Occipital lobe (tissue), 3 donors: ENCODE measurements at places on chromosomes 1 and 21.

DNA sequence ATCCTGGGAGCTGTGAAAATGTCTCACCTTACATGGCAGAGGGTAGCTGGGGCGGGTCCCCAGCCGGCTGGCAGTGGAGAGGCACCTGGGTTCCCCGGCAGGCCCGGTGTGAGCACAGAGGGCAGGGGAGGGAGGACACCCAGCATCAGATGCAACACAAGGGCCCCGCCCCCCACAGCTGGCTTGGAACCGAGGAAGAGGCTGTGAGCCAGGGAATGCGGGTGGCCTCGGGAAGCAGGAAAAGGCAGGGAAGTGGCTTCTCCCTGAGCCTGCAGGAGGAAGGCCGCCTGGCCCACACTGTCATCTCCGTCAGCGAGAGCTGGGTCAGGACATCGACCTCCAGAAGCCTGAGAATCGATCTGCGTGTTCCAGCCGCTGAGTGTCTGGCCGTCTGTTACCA, 87.3 kb downstream of the SIK1 start:
- DNase-seq: no peak

- no peak for DNase-seq
Measured at GRCh38 chr1:161180639-161181038, 3.3 kb upstream of the B4GALT3 start.

DNA sequence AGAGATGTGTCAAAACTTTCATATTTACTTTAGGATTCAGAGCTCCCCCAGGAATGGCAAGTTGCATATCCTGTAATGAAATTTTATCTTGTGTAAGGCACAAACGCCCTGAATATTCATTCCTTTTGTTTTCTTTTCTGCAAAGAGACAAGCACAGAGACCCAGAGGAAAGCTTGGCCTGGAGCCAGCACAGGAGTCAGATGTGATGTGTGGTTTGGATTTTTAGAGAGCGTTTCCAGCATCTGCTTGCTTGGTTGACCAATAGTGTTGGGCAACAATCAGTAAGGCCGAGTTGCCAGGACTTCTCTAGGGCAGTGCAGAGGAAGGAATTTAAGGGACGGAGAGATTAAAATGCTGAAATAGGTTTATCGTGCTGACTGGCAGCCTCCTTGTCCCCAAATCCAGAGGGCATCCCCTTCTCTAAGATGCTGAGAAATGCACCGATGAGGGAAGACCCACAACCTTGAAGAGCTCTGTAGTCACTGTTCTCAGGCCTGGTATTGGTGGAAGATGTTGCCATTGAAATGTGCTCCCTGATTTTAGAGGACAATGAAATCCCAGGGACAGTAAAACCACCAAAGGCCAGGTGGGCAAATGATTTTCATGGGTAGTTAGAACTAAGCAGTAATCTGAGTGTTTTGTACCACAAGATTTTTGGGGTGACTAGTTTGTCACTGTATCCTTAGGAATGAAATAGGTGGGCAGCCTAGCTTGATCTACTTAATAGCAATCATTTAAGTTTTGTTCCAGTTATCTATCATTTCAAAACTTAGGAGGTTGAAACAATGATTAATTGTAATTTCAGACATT, 37.9 kb upstream of the RHOU start:
- DNase-seq: peak; percentile 1

GRCh38 chr1:15797614-15798390, 9.6 kb downstream of the UQCRHL start:
- no peak for DNase-seq

DNA sequence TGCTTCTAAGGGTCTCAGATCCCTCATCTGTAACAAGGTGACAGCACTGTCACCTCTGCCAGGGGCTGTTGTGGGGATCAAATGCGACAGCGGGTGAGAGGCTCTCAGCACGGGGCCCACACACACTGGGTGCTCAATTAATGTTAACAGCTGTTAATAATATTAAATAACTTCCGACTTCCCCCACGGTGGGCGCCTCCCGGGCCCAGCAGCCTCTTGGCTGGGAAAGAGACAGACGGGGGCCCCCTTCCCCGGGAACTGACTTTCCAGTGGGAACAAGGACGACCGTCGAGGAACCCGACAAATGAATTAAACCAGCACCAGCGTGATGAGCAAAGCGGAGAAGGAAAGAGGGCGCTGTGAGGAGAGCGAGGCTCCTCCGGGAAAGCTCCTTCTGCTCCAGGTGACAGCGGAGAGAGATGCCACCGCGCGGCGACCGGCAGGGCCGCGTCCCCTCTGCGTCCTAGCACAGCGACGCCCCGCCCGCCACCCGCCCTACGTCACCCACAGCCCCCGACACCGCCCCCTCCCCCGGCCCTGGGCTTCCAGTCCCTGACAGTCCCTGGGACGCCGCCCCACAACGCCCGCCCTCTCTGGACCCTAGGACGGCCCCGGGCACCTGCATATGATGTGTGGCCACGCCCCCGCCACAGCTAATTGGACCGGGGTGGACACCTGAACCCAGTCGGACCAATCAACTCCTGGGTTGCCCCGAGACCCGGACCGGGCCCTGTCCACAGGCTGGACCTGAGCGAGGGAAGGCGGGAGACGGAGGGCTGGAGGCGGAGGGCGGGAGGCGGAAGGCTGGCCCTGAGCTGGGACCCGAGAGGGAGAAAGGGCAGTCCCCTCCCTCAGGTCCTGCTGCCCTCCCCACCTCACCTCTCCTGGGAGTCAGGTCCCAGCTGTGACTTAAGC, 38.2 kb downstream of the MATN1 start:
- DNase-seq: no peak
